Neural progenitor cell (in vitro differentiated cells): ENCODE measurements at places on chromosomes 6 and 20.

DNA sequence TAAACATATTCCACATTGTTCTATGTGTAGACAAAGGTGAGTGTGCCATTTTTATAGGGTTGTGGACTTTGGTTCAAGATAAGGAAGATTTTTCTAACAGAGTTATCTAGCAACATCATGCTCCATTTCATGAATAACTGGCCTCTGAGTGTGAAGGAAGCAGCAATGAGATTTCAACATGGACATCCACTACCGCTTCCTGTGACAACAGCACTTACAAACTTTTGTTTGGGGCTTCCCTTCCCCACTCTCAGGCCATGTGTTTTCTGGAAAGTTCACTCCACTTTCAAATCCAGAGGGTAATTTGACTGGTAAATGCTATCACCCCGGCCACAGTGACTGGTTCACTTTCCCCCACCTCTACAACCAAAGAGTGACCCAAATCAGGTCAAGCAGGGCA is 38.1 kb upstream of the PROKR2 start:
- DNase-seq = no peak

GRCh38 chr20:18739751-18740166 is 73.8 kb upstream of the SCP2D1 start:
- peak; percentile 48 for DNase-seq

- DNase-seq = peak; percentile 36
These were observed 10.9 kb downstream of the HIVEP1 start for GRCh38 chr6:12022953-12023388.

GRCh38 chr20:1825938-1826445 is 69.2 kb upstream of the SIRPA start:
- no peak for DNase-seq

DNA sequence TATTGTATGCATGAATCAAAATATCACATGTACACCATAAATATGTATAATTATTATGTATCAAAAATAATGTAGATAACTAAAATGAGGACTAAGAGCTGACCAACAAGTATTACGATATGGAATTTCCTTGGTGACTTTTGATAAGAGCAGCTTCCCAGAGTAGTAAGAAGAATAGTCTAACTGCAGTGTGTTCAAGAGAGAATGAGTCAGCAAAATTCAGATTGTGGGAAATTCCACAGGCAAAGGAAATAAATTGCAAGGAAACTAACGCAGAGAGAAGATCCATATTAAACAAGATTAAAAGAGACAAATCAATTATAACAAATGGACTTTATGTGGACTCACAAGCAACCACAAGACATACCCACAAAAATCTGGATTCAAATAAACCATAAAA is 26.4 kb downstream of the FRK start:
- no peak for DNase-seq

DNA sequence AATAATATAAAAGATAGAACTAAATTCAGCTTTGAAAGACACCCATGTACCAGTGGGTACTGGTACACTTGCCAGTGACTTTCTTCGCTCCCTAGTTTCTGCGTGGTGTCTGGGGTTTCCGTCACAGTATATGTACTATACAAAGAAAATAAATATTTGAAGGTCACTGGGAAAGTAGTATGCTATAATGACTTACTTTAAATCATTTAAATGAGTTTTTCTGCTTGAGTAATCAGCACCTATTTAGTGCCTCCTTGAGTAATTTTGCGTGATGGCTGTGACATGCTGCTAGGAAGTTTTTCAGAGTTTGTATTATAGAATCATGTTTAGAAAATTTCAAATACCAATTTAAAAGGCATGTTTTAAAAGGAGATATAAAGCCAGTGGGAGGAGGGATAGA is 3.2 kb upstream of the CTCFL start:
- no peak for DNase-seq

GRCh38 chr20:44018942-44019637 is 104.4 kb downstream of the TOX2 start:
- no peak for DNase-seq

DNA sequence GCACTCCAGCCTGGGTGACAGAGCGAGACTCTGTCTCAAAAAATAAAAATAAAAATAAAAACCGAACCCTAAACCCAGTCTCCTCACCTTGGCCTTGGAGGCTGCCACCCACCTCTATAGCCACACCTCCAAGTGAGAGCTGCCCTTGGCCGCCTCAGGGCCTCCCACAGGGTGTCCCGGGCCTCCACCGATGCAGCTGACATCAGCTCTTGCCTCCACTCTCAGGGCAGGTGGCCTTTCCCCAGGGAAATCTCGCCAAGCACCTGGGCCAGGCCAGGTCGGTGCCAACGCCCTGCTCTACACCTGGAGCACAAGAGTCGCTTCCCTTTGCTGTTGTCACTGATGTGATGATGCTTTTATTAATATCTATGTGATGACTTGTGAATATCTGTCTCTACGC is 8.9 kb upstream of the MYL9 start:
- DNase-seq = no peak

DNA sequence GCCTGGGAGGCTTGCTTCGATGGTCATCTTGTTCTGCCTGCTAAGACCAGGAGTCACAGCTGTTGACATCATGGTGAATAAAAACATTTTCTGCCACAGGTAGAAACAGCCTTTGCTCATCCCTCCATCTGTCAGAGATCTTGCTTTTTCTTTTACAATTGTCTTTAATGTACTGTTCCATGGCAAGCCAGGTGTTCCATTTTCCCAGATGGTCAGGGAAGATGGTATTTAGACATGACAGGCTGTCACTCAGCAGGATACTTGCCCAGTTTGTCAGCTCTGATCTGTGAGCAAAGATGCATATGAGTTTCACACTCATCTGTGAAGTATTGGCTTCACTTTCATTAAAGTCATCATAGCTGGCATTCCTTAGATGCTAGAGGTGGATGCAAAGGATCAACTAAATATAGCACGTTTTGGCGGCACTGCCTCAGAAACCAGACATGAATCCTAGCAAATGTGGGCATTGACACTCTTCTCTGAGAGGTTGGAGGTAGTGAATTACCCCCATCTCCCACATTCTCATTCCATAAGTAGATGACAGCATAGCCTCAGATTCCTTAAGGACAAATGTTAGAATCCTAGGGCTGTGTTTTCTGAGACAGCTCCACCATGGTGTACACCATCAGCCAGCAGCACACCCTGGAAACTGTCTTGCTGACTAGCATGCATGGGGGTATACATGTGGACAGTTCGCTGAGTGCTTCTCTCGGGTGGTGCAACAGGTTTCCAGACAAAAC is 4.2 kb downstream of the SSTR4 start:
- DNase-seq = no peak

DNA sequence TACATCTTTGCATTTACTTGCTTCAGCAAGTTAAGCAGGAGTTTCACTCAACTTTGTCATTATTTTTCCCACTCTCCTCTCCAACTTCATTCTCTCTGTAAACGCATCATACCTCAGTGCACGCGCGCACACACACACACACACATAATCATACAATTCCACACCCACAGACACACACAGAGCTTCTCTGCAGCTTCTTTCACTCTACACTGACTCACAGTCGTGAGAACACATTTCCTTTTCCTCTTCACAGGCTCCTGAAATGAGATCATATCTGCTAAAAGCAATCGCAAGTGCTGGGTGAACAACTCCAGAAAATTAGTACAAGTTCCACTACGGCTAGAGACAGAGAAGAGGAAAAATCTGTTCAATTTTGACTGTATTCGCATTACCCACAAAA is 215.4 kb downstream of the PTPRT start:
- DNase-seq = no peak

DNA sequence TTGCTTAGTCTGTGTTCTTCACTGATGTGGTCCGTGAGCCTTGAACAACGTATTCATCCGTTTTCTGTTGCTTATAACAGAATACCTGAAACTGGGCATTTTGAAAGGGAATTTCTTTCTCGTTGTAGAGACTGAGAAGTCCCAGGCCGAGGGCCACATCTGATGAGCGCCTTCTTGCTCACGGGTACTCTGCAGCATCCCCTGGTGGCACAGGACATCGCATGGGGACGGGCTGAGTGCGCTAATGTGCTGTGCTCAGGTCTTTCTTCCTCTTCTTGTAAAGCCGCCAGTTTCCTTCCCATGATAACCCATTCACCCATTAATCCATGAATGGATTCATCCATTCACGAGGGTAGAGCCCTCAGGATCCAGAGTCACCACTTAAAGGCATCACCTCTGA is 161.0 kb downstream of the NFATC2 start:
- no peak for DNase-seq

- DNase-seq = no peak
These were observed 134.2 kb downstream of the MRPL14 start for GRCh38 chr6:43992783-43993644.
